HS-5 (cell line): ENCODE measurements at places on chromosomes 7 and 10.
A peak's percentile ranks its signal among the peaks of the same experiment; 100 is the strongest.

GRCh38 chr7:30799206-30799975 is 28.2 kb downstream of the MINDY4 start:
- DNase-seq, result peak; percentile 99

DNA sequence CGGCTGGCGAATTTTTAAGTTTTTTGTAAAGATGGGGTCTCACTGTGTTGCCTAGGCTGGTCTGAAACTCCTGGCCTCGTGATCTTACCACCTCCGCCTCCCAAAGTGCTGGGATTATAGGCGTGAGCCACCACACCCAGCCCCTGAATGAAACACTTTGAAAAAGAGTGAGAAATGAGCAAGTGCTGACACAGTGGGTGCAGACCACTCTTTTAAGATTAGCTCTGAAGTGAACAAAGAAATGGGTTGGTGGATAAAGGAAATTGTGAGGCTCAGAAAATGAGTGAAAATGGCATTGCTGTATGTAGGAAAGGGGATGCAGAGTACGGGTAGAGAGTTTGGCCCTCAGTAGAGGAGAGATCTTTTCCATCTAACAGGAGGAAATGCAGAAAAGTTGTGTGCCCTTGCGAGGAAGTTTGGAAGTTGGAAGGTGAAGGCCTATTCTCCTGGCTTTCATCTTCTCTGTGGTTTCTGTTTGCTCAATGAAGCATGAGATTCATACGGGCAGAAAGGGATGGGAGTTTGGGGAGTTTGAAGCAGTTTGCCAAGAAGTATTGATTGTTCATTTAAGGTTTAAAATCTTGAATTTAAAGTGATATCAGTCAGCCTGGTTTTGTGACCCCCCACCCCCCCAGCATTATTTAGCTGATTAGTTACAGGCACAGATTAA is 11.0 kb downstream of the MAPK8 start:
- no peak for DNase-seq

DNA sequence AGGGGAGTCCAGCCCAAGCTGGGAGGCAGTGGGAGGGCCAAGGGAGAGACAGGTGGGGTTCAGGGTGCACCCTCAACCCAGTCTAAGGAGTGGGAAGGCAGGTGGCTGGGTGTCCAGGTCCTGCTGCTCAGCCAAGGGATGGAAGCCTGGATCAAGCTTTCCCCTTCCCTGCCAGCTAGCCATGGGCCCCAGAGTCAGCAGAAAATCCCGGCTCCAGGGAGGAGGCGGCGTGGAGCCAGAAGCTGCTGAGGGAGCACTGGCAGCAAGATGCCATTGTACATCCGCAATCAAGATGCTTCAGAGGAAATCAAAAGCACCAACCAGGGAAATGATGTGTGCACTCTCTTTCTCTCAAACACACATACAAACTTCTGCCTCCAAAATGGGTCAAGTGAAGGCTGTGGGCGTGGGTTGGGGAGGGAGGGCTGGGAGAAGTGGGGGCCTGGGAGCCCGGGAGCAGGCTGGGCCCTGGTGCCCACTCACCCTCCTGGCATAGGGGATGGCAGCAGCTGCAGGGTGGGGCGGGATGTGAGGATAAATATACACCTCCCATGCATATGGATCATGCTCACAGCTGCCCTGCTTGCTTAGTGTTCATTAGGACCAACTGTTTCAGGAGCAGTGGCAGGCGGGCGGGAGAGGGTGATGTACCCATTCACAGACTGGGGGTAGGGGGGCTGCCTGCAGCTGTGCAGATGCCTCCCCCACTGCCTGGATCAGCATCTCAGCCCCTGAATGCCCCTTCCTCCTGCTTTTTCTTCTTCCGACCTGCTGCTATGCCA is 24.2 kb downstream of the TRIM8 start:
- no peak for DNase-seq

DNA sequence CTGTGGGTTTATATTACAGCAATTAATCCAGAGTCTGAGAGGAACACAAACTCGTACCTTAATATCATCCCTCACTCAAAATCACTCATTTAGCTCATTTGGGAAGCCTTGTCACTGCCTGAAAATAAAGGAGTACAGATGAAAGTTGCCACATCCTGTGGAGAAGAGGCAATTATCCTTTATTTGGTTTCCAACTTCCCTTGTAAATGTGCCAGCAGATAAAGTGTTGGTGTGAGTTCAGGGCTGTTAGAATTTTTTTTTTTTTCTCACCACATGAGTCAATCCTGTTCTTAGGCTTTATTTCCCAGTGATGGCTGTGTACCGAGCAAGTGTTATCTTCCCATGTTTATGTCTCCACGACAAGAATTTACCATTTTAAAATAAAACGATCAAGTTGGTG is 99.0 kb upstream of the SMIM30 start:
- no peak for DNase-seq

DNA sequence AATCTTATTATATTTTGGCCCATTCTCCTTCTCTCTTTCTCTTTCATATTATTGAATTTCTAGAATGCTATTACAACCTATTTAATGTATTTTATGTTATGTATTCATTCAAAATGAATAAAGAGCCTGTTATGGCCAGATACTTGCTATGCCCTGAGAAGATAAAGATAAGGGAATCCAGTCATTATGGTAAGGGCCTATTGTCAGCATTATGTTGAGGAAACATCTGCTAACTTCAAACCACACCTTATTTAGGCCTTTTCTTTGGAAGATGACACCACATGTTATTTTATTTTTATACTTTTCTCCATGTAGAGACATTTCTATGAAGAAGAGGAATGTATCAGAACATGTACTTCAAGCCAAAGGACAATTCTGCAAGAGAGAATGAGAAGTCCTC is 60.5 kb upstream of the MPP7 start:
- no peak for DNase-seq

DNA sequence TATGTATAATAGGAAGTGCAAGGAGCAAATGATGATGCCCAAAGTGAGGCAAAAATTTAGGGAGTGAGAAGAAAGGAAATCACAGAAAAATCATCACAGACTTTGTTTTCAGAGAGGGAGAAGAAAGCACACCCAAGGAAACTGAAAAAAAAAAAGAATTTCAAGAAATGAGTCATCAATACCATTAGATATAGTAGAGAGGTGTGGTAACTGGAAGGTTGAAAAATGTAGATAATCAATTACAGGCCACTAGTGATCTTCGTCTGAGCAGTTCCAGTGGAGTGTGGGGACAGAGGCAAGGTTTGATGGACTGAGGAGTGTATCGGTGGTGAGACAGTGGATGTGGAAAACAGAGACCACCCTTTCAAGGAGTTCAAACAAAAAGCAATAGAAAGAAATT is 31.7 kb downstream of the ASB4 start:
- no peak for DNase-seq

DNA sequence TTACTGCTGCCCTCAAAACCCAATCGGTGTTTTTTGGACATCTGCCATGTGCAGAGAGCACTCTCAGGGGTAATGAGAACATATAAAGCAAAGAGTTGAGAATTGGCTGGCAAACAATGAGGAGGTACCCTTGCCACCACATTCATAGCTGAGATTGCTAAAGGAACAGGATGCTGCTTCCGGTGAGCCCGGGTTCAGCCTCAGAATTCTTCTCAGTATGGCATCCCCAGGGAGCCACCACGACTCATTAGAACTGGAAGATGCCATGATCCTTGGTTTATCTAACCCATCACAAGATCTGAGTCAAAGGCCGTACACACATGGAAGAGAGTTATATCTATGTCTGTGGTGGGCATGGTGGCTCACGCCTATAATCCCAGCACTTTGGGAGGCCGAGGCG is 174.4 kb downstream of the ARID5B start:
- no peak for DNase-seq

- DNase-seq, result no peak
Measured at GRCh38 chr7:133910761-133911160, 216.4 kb upstream of the LRGUK start.

- no peak for DNase-seq
Measured at GRCh38 chr7:67451306-67451705, 454.7 kb downstream of the TYW1 start.

- no peak for DNase-seq
Measured at GRCh38 chr7:143924851-143925250, 10.2 kb upstream of the OR2F2 start.

- DNase-seq, result no peak
Measured at GRCh38 chr7:21125297-21125696, 302.6 kb upstream of the SP4 start.

- DNase-seq, result no peak
Measured at GRCh38 chr10:23325132-23325531, 19.5 kb downstream of the C10orf67 start.

GRCh38 chr10:5282137-5282536 is 82.6 kb upstream of the UCN3 start:
- DNase-seq, result no peak

DNA sequence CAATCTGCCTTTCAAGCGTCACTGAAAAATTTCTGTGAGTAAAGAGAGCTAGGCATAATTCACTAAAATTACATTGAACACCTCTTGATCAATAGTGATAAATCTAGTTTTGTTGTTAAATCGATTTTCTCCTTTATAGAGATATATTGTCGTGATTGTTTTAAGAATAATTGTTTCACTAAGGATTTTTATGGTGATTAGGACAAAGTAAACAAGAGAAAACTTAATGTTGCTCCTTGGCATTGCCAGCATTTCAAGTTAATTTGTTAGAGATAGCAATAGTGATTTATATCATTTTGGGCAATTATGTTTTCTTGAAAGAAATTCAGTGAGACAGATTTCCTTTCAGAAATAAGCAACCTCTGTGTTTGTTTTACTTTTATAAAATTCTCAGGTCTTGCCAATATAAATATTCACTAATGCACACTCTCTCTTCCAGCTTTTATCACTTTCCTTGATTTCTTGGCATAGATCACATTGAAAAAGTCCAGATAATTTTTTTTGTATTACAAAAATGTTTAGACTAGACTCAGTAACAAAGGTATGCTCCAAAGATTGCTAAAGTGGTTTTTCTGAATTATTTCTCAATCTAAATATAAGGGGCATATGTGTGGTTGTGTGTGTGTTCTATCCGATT is 538.7 kb downstream of the TFEC start:
- no peak for DNase-seq

DNA sequence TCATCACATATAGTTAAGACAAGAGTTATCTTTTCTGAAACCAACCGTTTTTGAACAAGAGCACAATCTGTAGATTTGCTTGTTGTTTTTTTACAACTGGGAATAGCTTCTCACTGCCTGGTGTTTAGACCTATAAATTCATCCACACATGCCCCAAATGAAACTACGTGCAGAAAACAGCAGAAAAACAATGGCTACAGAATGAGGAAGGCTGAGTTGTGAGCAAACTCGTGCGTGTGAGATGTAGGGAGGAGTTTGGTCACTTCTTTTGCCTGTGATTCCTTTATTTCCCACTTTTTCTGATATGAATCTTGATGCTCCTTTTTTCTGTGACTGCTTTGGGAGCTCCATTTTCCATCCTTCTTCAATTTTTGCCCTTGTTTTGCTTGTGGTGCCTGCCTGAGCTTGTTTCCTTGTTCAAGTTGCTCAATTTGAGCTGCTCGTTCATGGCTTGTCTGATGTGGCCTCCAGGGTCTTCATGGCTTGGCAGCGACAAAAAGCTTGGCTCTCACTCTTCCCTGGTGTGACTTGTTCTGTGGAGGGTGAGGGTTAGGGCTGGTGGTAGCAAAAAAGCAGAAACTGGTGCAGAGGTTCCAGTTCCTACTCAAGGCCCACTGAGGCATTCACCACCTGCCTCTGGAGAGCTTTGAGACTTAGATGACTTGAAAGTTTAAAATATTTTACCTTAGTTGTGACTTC is 76.9 kb downstream of the ZNF365 start:
- no peak for DNase-seq

DNA sequence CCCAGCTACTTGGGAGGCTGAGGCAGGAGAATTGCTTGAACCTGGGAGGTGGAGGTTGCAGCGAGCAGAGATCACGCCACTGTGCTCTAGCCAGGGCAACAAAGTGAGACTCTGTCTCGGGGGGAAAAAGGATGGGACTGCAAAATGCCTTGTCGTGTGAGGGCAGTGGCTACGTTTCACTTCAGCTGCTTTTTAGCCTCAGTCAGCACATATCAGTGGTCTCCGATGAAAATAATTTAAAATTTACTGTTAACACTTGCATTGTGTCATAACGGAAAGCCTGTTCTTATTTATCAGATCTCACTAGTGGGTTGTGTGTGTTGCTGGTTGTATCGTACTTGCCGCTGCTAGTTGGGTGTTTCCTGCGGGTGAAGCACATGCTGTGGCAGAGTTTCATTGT is 61.9 kb downstream of the RBM33 start:
- no peak for DNase-seq

DNA sequence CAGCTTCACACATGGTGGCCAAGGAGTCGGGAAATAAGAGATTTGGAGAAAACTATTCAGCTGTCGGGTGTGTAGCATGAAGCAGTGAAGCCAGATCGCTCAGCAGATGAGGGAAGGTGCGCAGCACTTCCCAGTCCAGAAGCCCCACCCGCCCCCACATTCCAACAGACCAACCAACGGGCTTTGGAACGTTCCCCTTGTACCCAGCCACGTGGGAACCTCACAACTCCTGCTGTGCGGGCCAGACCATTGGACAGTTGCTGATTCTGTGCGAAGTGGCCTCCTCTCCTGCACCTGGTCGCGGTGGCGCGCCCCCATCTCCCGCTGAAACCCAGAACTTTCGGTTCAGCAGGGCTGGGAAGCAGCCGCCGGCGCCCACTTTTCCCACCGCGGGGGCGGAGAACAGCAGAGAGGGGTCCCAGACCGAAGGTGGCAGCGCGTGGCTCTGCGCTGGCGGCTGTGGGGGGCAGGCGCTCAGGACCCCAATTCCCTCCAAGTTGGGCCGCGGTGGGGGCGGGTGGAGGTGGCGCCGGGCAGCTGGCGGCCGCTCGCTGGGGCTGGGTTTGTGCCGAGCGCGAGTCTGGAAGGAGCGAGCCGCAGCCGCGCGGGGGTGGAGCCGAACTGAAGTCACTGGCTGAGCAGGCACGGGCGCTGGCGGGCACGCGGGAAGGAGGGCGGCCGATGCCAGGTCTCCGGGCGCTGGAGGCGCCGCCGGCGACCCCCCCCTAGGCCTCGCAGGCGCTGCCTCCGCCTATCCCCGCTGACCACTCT is 1301.5 kb upstream of the SORCS1 start:
- DNase-seq, result no peak

- DNase-seq, result no peak
Measured at GRCh38 chr7:134827889-134828288, 48.5 kb downstream of the CALD1 start.

GRCh38 chr7:149475121-149476045 is 14.5 kb upstream of the ZNF777 start:
- DNase-seq, result no peak

- DNase-seq, result no peak
Measured at GRCh38 chr10:19451937-19452336, 364.3 kb upstream of the PLXDC2 start.

- DNase-seq, result no peak
Measured at GRCh38 chr7:130649004-130649790, 19.4 kb downstream of the COPG2 start.

DNA sequence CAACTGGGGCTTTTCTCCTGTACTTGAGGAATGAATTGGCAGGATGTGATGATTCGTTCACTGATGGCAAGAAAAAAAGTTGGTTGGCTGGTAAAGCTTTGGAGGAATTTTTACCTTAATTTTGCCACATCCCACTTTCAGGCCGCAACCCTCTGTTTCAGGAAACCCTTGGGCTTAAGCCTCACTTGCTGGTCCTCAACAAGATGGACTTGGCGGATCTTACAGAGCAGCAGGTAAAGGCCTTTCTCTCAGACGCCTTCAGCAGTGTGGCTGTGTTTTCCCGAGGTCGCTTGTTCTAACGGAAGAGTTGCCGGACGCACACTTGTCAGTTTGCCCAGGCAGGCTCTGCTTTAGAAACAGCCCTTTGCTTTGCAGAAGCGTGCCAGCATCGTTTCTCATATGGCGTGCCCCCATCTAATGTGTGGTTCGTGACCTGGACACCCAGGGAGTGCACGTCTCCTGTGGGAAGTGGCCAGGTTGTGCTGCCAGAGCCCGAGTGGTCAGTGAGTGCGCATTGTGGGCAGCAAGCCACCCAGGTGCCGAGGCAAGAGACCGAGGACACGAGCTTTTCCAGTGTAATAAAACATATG is 2.2 kb downstream of the MTG1 start:
- no peak for DNase-seq
